ENCODE measurements at places on chromosomes 1 and 21.

DNA sequence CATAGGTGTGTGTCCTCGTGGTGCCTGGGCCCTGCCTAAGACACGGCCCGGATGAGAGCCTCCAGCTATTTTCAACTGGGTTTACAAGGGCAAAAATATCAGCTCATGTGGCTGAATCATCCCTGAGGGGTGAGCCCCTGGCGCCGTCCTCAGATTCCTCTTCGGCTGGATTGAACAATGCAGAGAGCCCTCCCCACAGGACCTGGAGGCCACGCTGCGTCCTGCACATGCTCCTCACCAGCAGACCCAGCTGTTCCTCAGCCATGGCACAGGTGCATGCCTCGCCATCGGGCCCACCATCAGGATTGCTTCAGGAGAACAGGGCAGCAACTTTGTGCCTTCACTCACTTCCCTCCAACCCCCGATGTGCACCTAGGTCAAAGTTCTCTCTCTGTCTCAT lies 35.3 kb downstream of the TFF3 start:
- DNase-seq = no peak
- peaks cover 2% of the 10 kb centered on the region for H3K27me3 ChIP-seq
- H3K4me3 ChIP-seq = no peak overlapping the region
- no peak overlapping the region for H3K27ac ChIP-seq
- H3K36me3 ChIP-seq = no peaks in the 10 kb centered on the region

DNA sequence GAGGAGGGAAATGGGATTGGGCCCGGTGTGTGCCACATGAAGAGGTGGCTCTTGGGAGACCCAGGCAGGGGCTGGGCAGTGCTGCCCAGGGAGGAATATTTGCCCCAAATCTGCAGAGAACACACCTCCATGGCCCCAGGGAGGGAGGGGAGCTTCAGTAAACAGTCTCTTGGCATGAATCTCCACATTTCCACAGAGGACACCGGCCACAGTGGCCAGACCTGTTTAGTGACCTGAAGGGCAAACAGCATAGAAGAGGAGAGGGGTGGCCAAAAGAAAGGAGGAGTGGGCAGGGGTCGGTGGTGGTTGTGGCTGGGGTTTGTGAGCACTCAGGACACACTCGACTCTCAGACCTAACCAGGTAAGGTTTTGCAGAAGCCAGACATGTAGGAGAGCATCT lies 54.0 kb upstream of the IFFO2 start:
- no peaks in the 10 kb centered on the region for H3K27me3 ChIP-seq
- H3K4me3 ChIP-seq = no peak overlapping the region
- H3K36me3 ChIP-seq = no peaks in the 10 kb centered on the region
- peaks cover 53% of the 10 kb centered on the region for H3K4me1 ChIP-seq
- H3K27ac ChIP-seq = peak overlapping the region; percentile 87
- DNase-seq = no peak

DNA sequence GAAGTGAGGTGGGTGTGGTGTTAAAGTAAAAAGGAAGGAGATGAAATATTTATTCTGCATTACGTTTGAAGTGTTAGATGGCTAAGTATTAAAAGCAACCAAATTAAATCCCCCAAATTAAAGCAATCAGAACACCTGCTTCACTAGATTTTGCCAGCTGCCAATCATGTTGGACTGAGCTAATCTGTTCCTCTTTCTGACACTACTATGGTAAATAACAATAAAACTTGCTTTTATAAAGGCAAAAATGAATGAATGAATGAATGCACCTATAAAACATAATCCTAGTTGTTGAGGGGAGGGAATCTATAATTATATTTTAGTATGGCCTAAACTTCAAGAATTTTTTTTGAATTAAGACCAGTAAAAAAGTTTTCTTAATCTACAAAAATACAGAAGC lies 51.0 kb downstream of the RAB3GAP2 start:
- H3K27me3 ChIP-seq = no peaks in the 10 kb centered on the region
- H3K4me3 ChIP-seq = no peak overlapping the region
- no peaks in the 10 kb centered on the region for H3K4me1 ChIP-seq
- DNase-seq = no peak
- no peak overlapping the region for H3K27ac ChIP-seq

DNA sequence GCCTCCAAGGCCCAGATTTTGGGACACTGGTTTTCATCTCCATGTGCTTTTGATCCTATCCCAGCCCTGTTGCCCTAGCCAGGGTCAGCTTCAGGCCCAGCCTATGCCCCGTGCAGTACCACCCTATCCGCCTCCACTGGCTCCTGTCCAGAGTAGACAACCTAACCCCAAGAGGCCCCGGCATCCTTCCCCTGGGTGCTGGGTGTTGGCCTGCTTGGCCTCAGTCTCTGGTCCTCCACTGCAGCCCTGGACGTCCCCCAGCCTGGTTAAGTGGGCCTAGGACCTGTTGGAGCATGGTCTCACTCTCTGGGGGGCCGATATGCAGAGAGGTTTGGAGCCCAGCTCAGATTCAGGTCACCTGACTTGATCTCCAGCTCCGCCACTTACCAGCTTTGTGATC lies 1.6 kb downstream of the CSF3R start:
- H3K4me3 ChIP-seq = no peak overlapping the region
- H3K27me3 ChIP-seq = no peaks in the 10 kb centered on the region
- H3K4me1 ChIP-seq = peaks cover 11% of the 10 kb centered on the region
- no peak for DNase-seq
- no peak overlapping the region for H3K27ac ChIP-seq

- H3K4me1 ChIP-seq = no peaks in the 10 kb centered on the region
- H3K36me3 ChIP-seq = no peaks in the 10 kb centered on the region
- H3K4me3 ChIP-seq = no peak overlapping the region
Measured at GRCh38 chr1:224782281-224783000, 147.0 kb upstream of the DNAH14 start.

- no peak overlapping the region for H3K4me3 ChIP-seq
- DNase-seq = no peak
- H3K4me1 ChIP-seq = peaks cover 6% of the 10 kb centered on the region
- H3K27ac ChIP-seq = peak overlapping the region; percentile 81
- H3K27me3 ChIP-seq = no peaks in the 10 kb centered on the region
Measured at GRCh38 chr1:241902391-241903065, 54.5 kb downstream of the EXO1 start.

DNA sequence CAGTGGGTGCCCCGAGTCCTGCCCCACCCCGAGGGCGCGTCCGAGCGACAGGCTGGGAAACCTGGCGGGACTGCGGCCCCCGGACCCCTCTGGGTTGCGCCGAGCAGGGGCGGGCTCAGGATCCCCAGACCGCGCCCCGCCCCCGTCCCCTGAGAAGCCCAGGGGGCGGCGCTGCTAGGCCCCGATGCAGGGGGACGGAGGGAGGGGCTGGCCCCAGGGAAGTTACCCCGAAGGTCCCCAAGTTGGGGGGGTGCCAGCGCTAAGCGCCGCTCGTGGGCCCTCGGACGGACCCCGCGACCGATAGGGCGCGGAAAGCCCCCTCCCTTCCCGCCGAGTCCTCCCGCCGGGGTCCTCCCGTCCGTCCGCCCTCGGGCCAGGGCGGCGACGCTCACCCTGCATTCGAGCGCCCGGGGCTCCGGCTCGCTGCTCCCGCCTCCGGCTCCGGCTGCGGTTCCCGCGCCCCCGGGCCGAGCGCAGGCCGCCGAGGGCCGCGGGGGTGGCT lies 414 bp downstream of the GPR153 start:
- no peak for DNase-seq
- H3K36me3 ChIP-seq = no peaks in the 10 kb centered on the region
- H3K27ac ChIP-seq = no peak overlapping the region
- H3K4me3 ChIP-seq = no peak overlapping the region

GRCh38 chr1:17568014-17568900 lies 28.8 kb downstream of the ARHGEF10L start:
- no peak overlapping the region for H3K27ac ChIP-seq
- no peaks in the 10 kb centered on the region for H3K36me3 ChIP-seq
- no peak overlapping the region for H3K4me3 ChIP-seq
- DNase-seq = no peak
- H3K27me3 ChIP-seq = no peaks in the 10 kb centered on the region

DNA sequence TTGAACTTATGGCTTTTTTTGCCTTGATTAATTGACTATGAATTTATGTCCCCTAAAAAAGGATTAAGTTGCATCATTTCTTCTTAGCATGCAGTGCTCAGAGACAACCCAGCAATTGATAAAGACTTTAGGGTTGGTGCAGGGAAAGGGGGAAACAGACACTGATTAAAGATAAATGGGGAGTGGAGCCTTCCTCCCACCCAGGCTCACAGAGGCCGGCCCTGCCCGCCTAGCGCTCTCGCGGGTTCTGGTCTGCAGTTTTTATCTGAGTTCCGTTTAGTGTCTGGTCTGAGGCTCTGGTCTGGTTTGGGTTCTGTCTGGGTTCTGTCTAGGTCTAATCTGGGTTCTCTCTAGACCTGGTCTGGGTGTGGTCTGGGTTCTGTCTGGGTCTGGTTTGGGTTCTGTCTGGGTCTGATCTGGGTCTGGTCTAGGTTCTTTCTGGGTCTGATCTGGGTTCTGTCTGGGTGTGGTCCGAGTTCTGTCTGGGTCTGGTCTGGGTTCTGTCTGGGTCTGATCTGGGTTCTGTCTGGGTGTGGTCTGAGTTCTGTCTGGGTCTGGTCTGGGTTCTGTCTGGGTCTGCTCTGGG lies 48.1 kb downstream of the ABCG1 start:
- H3K4me1 ChIP-seq = peaks cover 12% of the 10 kb centered on the region
- peaks cover 3% of the 10 kb centered on the region for H3K27me3 ChIP-seq
- no peak for DNase-seq
- no peak overlapping the region for H3K4me3 ChIP-seq
- H3K36me3 ChIP-seq = no peaks in the 10 kb centered on the region

GRCh38 chr1:146051452-146051851 lies 29.9 kb upstream of the HJV start:
- no peaks in the 10 kb centered on the region for H3K27me3 ChIP-seq
- DNase-seq = no peak
- H3K36me3 ChIP-seq = no peaks in the 10 kb centered on the region
- peaks cover 5% of the 10 kb centered on the region for H3K4me1 ChIP-seq
- peak overlapping the region; percentile 100 for H3K27ac ChIP-seq
- H3K4me3 ChIP-seq = peak overlapping the region; percentile 78

GRCh38 chr21:31115249-31115648 lies 77.0 kb upstream of the KRTAP19-8 start:
- peaks cover 10% of the 10 kb centered on the region for H3K36me3 ChIP-seq
- H3K27me3 ChIP-seq = no peaks in the 10 kb centered on the region
- no peak for DNase-seq
- no peak overlapping the region for H3K4me3 ChIP-seq
- H3K4me1 ChIP-seq = no peaks in the 10 kb centered on the region

- H3K4me1 ChIP-seq = peaks cover 11% of the 10 kb centered on the region
- no peaks in the 10 kb centered on the region for H3K36me3 ChIP-seq
- H3K27ac ChIP-seq = no peak overlapping the region
- peaks cover 35% of the 10 kb centered on the region for H3K27me3 ChIP-seq
- DNase-seq = no peak
- H3K4me3 ChIP-seq = no peak overlapping the region
Measured at GRCh38 chr1:6972399-6972798, 187.1 kb downstream of the CAMTA1 start.

DNA sequence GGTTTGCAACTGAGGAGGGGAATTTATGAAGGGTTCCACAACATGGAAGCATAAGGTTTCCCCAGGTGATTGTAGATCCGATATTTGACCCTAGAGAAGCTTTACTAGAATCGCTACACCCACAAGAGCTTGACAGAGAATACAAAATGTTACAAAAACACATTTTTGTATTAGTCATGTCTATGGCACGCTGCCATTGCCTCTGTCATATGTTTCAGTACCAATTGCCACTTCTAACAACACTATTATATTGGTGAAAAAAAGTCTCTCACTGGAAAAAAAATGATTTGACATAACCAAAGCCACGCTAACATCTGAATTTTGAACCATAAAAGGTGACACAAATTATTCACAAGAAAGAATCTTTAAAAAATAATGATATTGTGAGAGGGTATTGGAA lies 214.5 kb downstream of the KCNT2 start:
- DNase-seq = no peak
- H3K27ac ChIP-seq = no peak overlapping the region
- H3K36me3 ChIP-seq = peaks cover 5% of the 10 kb centered on the region
- no peak overlapping the region for H3K4me3 ChIP-seq

DNA sequence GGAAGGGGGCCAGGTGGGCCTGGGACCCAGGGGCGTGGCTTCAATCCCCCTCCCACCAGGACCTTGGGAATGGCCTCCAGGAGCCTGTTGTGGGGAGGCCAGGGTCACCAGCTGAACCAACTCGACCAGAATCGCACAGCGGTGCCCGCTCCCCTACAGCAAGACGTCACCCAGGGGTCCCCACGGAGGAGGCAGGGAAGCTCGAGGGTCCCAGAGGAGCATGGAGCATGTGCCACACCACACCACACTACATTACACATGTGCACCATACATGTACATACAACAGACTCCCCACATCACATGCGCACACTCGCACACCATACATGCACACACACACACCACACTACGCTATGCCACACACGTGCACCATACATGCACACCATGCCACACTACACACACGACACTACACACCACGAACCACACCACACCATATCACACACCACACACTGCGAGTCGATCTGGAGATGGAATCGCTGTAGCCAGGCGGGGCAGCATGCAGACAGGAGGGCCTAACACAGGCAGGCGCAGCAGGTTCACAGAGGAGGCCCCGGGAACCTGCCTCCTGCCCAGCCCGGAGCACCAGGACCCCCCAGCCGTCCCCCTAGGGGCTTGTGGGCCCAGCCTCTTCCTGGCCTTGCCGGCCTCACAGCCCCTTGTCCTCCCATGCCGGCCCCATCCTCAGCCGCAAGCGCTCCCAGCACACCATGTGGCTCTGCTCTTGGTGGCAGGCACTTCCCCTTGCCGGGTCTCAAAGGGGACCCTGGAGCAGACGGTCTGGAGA lies 596 bp downstream of the ITGB2 start:
- no peak for DNase-seq
- peaks cover 2% of the 10 kb centered on the region for H3K4me1 ChIP-seq
- peaks cover 59% of the 10 kb centered on the region for H3K27me3 ChIP-seq
- H3K4me3 ChIP-seq = no peak overlapping the region

GRCh38 chr1:206952171-206952570 lies 5.9 kb upstream of the PIGR start:
- peaks cover 17% of the 10 kb centered on the region for H3K4me1 ChIP-seq
- H3K36me3 ChIP-seq = no peaks in the 10 kb centered on the region
- no peak overlapping the region for H3K4me3 ChIP-seq
- DNase-seq = no peak

DNA sequence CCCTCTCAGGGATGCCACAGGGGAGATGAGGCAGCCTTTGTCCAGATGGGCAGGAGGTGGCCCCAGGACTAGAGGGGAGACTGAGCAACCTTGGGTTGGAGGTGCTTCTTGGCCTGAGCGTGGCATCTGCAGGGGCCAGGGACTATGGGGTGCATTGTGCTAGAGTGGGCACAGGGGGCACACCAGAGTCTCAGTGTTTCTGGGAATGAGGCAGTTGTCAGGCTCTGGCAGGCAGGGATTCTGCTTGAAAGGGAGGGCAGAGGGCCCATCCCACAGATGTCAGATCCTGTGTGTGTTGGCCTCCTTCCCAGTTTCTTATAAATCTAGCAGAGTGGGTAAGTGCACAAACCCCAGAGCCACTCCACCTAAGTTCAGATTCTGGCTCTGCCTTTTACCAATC lies 13.7 kb downstream of the LGR6 start:
- no peak overlapping the region for H3K27ac ChIP-seq
- DNase-seq = no peak
- H3K27me3 ChIP-seq = peaks cover 5% of the 10 kb centered on the region
- H3K36me3 ChIP-seq = no peaks in the 10 kb centered on the region

- DNase-seq = no peak
- peaks cover 9% of the 10 kb centered on the region for H3K36me3 ChIP-seq
- peaks cover 34% of the 10 kb centered on the region for H3K4me1 ChIP-seq
- H3K4me3 ChIP-seq = no peak overlapping the region
- no peaks in the 10 kb centered on the region for H3K27me3 ChIP-seq
Measured at GRCh38 chr1:159927211-159927848, 2.0 kb upstream of the TAGLN2 start.

Measured in mesothelial cell of epicardium (in vitro differentiated cells).